ENCODE measurements at places on chromosomes 13 and 19.

- DNase-seq: peak; percentile 64
These were observed 418.1 kb upstream of the ARGLU1 start for GRCh38 chr13:106986033-106986484.

DNA sequence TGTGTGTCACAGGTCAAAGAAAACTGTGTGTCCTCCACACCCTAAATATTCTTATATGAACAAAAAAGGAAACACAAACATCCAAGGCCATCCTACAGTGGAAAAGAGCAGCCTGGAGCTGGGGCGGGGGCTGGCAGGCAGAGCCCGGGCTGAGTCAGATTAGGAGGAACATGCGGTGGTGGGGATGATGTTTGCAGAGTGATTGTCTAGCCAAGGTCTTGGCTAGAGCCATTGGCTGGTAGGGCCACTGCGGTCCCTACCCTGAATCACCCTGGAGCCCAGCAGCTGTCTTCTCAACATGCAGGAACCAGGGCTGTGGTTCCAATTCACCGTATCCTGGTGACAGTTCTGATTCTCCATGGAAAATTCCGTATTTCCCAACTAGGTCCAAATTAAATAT, 439.5 kb downstream of the FGF9 start:
- no peak for DNase-seq

DNA sequence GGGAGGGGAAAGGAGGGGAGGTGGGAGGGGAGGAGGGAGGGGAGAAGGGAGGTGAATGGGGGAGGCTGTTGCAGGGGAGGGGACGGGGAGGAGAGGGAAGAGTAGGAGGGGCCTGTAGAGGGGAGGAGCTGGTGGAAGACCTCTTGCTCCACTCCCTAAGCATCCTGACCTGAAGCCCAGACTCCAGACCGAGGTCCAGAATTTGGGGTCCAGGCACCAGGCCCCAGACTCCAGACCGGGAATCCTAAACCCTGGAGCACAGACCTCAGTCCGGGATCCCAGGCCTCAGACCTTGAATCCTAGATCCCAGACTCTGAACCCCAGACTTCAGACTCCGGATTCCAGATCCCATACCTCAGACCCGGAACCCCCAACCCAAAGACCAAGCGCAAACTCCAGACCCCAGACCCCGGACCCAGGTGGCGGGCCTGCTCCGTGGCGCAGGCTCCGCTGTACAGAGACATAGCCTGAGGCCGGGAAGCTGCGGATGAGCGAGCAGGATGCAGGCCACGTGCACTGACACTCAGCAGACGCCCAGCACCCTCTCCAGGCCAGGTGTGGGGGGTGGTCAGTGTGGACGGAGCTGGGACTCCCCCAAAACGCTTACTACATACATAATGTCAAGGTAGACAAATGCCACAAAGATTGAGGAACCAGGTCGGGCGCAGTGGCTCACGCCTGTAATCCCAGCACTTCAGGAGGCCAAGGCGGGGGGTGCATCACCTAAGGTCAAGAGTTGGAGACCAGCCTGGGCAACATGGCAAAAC, 710 bp upstream of the BTBD2 start:
- peak; percentile 86 for DNase-seq

DNA sequence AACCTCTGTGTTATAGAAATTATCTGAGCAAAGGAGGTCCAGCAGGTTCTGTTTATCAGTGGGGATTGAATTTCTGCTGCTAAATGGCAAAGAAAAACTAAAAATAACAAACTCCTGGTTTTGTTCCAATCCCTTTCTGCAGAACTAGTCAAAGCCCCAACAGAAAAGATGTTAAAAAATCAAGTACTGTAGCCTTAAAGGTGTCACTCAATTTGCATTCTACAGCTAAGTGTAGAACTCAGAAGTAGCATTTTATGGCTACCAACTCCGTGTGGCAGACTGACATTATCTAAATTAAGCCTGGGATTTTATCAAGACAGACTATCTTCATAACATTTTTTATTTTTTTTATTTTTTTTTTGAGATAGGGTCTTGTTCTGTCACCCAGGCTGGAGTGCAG, 91.5 kb upstream of the SLC15A1 start:
- no peak for DNase-seq

DNA sequence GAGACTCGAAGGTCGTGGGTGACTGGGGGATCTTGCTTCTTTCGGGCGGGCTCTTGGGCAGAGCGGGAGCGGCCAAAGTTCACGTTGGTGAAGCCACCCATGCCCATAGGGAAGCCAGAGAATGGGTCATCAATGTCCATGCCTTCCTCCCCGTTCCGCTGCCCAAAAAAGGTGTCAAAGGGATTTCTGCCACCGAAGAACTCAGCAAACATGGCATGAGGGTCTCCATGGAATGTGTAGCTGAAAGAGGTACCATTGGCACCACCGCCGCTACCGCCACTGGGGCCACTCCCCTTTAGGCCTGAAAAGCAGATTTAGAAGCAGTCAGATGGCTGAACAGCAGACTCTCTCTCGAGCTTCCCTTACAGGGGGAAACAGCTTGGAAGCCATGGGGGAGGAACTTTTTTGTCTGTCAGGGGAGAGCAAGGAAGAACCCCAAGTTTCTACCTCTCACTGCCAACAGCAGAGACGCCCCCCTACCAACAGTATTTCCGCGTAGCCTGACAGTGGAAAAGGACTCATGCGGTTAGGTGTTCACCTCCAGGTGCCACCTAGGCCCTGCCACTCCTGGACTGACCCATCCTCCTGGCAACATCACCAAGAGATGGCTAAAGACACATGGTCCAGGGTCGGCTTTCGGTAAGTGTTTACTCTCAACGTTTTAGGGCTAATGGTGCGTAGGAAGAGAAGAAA, 1.3 kb downstream of the DNAJB1 start:
- DNase-seq: no peak

DNA sequence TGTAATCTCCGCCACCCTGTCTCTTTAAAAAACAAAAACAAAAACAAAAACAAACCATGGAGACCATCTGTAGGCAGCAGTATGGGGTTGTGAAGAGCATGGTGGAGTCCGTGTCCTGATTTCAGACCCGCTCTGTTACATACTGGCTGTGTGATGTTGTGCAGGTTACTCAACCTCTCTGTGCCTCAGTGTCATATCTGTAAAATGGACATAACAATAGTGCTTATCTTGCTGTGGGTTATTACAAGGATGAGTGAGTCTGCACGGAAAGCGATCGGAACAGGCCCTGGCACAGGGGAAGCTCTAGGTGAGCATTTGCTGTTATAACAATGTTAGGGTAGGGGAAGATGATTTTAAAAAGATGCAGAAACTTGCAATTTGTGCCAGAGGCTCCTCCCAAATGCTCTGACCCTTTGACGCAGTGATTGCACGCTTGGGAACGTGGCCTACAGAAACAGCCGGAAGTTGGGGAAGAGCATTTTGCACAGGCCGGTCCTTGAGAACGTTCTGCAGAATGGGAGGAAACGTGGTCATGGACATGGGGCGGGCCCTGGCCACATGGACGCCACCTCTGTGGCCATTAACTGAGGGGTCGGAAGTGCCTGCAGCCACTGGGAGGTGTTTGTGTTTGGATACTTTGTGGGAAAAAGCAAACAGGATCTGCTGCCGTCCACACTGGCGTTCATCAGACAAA, 15.7 kb upstream of the SELENOW start:
- DNase-seq: no peak

DNA sequence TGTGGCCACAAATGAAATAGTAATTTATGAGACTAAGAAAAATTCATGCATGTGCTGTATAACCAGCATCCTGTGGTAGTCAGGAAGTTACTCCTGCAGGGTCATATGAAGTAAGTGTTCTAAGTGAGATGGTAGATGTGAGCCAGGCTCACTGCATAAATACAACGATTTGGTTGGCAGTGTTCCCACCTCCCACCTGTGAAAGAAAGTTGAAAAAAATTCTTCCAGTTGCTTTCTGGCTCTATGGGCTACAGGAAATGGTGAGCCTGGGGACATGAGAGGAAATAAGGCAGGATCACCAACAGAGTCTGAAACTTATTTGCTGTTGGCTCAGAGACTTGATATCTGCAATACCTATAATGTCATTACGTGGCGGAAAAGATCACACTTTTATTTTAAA, 301.7 kb upstream of the SPRY2 start:
- DNase-seq: no peak

DNA sequence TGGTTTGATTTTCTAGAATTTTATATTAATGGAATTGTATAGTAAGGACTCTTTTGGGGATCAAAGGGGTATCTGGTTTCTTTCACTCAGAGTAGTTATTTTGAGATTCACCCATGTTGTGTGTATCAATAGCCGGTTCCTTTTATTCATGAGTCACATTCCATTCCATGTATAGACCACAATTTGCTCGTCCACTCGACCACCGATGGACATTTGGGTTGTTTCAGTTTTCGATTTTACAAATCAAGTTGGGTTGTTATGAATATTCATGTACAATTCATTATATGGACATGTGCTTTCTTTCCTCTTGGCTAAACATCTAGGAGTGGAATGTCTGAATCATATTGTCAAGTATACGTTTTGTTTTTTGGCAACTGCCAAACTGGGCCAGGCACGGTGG, 9.6 kb upstream of the EMP3 start:
- DNase-seq: no peak

- DNase-seq: no peak
These were observed 550.7 kb upstream of the SLITRK5 start for GRCh38 chr13:87120476-87120875.

DNA sequence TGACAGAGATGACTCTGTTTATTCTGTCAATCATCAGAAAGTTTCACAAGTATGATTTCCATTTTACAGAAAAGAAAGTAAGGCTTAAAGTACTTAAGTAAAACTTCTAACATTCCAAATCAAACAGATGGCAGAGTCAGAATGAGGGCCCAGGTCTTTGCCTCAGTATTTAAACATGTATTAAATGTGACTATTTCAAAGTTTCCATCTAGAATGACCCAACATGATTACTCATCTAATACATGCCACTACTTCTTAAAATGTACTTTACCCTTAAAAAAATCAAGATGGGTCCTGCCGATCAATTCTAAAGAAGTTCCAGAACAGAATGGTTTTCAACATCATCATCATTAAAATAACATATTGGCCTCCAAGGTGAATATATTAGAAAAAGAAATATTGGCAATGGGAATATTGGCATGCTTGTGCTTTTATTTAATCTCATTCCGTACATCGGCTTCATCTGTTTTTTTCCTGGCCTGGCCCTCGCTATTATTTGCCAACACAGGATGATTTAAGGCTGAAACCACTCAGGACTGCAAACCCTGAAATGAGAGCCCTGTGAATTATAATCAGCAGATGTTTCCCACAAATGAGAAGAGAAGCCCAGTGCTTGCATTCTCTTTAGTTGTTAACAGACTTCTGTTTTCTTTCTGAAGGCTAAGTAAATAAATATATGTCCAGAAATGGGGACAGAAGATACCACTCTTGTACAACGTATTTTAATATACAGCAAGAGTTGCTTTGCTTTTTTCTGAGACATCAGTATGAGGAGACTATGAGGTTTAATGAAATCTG, 340.0 kb downstream of the DNAJC15 start:
- DNase-seq: peak; percentile 56

- peak; percentile 50 for DNase-seq
These were observed 81.5 kb upstream of the SLC7A1 start for GRCh38 chr13:29676941-29677452.

- no peak for DNase-seq
These were observed 534 bp downstream of the STK24 start for GRCh38 chr13:98576200-98576945.

GRCh38 chr19:13875824-13876223, 1.1 kb upstream of the NANOS3 start:
- DNase-seq: no peak

DNA sequence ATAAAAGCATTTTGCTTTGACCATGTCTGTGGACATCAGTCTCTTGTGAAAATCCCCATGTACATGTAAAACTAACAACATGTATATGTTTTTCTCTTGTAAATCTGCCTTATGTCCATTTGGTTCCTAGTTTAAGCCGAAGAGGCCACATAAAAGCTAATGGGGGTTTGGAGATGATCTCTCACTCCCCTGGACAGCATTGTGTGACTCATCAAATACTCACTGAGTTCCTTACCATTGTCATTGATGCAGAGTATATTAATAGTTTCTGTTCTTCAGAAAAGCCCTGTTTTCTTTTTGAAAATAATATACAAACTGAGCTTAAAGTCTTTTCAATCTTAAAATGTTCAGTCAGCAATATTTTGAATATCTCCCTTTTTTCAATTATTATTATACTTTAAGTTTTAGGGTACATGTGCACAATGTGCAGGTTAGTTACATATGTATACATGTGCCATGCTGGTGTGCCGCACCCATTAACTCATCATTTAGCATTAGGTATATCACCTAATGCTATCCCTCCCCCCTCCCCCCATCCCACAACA, 536.7 kb upstream of the HTR2A start:
- peak; percentile 37 for DNase-seq

DNA sequence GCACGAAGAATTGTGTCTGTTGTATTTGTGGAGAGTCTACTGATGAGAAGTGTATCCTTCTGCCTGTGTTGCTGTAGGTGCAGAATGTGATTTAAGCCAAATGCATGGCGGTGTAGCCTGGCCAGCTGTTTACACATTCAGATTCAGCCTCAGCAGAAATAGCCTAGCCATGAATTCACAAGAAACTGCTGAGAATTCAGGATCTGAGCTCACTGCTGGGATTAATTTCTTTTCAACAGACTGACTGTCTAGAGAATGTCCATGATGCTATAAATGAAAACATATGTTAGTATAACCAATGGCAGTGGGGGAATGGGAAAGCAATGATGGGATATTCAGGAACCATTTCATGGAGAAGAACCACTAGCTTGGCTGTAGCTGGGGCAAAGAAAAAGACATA, 77.4 kb upstream of the RNF113B start:
- peak; percentile 94 for DNase-seq

GRCh38 chr19:49155820-49156346, 687 bp upstream of the HRC start:
- no peak for DNase-seq

GRCh38 chr13:39049274-39049673, 11.0 kb downstream of the NHLRC3 start:
- DNase-seq: no peak

DNA sequence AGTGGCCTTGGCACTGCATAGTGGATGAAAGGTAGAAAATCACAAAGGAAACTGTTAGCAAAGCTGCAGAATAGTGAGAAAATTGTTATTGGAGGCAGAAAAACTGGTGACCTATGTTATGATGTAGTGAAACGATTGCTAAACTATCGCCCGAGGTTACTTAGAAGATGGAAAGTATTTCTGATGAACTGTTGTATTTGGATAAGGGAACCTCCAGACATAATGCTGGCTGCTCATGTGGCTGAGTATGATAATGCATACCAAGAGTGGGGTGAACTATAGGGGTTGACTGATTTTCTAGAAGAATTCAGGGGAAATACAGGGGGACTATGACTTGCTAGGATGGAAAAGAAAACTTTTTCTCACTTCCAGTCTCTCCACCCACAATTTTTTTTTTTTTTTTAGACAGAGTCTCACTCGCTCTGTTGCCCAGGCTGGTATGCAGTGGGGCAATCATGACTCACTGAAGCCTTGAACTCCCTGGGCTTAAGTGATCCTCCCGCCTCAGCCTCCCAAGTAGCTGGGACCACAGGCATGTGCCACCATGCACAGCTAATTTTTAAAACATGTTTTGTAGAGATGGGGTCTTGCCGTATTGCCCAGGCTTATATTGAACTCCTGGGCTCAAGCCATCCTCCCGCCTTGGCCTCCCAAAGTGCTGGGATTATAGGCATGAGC, 4.4 kb upstream of the EID2 start:
- peak; percentile 32 for DNase-seq
